ENCODE measurements at places on chromosomes 11 and 22. TPM values are rescaled to one million over a fixed set of nuclear protein-coding genes. Genes with fewer than 3 reads are reported as not detected.

- DNase-seq = no peak
- no peak overlapping the region for H3K4me3 ChIP-seq
Observed at GRCh38 chr22:41366323-41367029, 15.3 kb upstream of the TEF start.

DNA sequence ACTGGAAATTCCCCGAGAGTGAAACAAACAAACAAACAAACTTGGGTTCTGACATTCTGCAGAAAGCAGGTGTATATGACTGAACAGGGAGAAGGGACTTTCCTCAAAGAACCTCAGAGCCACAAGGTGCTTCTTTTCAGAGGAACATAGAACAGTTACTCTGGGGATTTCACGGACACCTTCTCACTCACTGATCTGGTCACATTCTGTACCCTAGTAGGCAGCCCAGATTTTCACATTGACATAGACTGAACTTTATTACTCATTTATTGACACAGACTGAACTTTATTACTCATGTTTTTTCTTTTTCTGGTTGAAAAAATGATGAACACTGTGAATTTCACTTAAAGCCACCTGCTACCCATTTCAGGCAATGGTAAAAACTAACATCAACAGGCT, 263.0 kb downstream of the OPCML start:
- no peaks in the 10 kb centered on the region for H3K4me1 ChIP-seq
- H3K27me3 ChIP-seq = peaks cover 9% of the 10 kb centered on the region
- no peaks in the 10 kb centered on the region for H3K36me3 ChIP-seq
- H3K4me3 ChIP-seq = no peak overlapping the region
- DNase-seq = no peak

- no peaks in the 10 kb centered on the region for H3K4me1 ChIP-seq
- no peak for DNase-seq
- no peak overlapping the region for H3K4me3 ChIP-seq
- no peaks in the 10 kb centered on the region for H3K36me3 ChIP-seq
- no peak overlapping the region for H3K27ac ChIP-seq
Observed at GRCh38 chr11:11521306-11522002, 100.4 kb downstream of the GALNT18 start.

Gene SERPING1
- total RNA-seq = 3.1 TPM

GRCh38 chr11:130391711-130392110, 36.7 kb downstream of the ADAMTS8 start:
- no peak overlapping the region for H3K4me3 ChIP-seq
- H3K27ac ChIP-seq = no peak overlapping the region
- H3K4me1 ChIP-seq = no peaks in the 10 kb centered on the region
- H3K27me3 ChIP-seq = peaks cover 40% of the 10 kb centered on the region

GRCh38 chr11:65016705-65017104, 2.7 kb downstream of the ARL2 start:
- H3K4me1 ChIP-seq = peaks cover 14% of the 10 kb centered on the region
- H3K27me3 ChIP-seq = no peaks in the 10 kb centered on the region
- H3K27ac ChIP-seq = no peak overlapping the region
- DNase-seq = no peak

Gene GSTT2B
- 0.50 TPM for total RNA-seq

DNA sequence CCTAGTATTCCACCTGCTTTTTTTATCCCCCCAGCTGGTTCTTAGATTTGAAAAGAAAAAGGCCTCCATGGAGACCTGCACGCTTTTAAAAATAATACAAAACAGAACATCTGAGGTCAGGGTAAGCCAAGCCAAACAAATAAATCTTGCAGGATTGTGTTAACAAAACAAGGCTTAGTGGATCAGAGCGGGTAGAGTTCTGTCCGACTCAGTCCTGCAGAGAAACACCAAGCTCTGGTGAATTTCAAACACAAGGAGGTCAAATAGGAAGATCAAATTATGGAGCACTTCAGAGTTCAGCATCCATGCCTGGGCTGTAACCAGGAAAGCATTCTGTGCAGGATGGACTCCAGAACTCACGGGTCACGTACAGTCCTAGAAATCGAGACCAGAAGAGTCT, 86.9 kb downstream of the SYN3 start:
- no peak overlapping the region for H3K4me3 ChIP-seq
- no peaks in the 10 kb centered on the region for H3K36me3 ChIP-seq
- H3K27me3 ChIP-seq = 0 out of 2 replicates have a peak, but pooled peaks cover 3% of the 10 kb centered on the region
- H3K4me1 ChIP-seq = no peaks in the 10 kb centered on the region
- no peak for DNase-seq
- no peak overlapping the region for H3K27ac ChIP-seq

Gene NPAS4
- total RNA-seq = not detected

DNA sequence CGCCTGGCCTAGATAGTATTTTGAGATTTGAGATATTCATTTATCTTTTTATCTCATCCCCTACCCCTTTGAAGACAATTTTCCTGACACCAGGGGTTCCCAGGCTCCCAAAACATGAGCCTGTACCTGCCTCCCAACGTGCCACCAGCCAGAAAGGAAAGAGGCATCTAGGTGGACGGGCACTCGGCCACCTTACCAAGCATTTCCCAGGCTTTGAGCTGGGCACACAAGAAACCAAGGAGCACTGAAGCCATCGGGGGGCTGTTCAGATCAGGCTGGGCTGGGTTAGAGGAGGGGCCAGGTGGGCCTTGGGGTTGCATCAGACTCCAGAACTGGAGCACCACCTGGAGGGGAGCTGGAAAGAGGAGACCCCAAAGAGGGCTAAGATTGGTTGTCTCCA, 28.5 kb upstream of the BAIAP2L2 start:
- no peaks in the 10 kb centered on the region for H3K36me3 ChIP-seq
- no peaks in the 10 kb centered on the region for H3K27me3 ChIP-seq
- H3K4me1 ChIP-seq = peaks cover 39% of the 10 kb centered on the region
- no peak for DNase-seq
- no peak overlapping the region for H3K27ac ChIP-seq

Gene TTC28
- total RNA-seq = 6.7 TPM

GRCh38 chr11:64384981-64385944, 26.3 kb downstream of the RPS6KA4 start:
- no peak overlapping the region for H3K27ac ChIP-seq
- H3K4me3 ChIP-seq = no peak overlapping the region
- no peaks in the 10 kb centered on the region for H3K36me3 ChIP-seq
- DNase-seq = no peak
- no peaks in the 10 kb centered on the region for H3K27me3 ChIP-seq

DNA sequence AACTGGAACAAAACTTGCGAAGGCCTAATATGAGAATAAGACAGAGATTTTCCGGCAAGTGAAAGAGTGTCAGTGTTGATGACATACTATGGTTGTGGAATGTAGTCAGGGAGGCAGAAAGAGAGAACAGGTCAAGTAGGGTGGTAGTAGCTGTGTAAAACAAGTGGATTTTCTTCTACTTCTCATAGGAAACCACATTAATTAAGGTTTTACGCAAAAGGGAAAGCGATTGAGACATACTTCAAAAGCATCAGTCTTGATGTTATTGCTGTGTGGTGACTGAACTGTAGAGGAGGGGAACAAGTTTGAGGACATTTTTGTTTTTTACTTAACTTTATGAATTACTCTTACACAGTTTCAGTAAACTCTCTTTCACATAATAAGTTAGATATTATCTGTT, 186.0 kb upstream of the CNTN5 start:
- H3K4me3 ChIP-seq = no peak overlapping the region
- H3K27ac ChIP-seq = no peak overlapping the region
- no peaks in the 10 kb centered on the region for H3K36me3 ChIP-seq
- no peaks in the 10 kb centered on the region for H3K27me3 ChIP-seq

GRCh38 chr11:104968355-104968855, at the start of gene CASP4:
Gene CASP4, minus strand, starts transcription at chr11:104968574. Its CDS starts 49 bp downstream, at chr11:104968525.
- H3K4me3 ChIP-seq = peak within 1 kb of the TSS; percentile 65
- H3K27me3 ChIP-seq = no peaks in the 10 kb centered on the region
- peak; percentile 20 for DNase-seq

Gene ASPHD2
- total RNA-seq = 0.44 TPM

DNA sequence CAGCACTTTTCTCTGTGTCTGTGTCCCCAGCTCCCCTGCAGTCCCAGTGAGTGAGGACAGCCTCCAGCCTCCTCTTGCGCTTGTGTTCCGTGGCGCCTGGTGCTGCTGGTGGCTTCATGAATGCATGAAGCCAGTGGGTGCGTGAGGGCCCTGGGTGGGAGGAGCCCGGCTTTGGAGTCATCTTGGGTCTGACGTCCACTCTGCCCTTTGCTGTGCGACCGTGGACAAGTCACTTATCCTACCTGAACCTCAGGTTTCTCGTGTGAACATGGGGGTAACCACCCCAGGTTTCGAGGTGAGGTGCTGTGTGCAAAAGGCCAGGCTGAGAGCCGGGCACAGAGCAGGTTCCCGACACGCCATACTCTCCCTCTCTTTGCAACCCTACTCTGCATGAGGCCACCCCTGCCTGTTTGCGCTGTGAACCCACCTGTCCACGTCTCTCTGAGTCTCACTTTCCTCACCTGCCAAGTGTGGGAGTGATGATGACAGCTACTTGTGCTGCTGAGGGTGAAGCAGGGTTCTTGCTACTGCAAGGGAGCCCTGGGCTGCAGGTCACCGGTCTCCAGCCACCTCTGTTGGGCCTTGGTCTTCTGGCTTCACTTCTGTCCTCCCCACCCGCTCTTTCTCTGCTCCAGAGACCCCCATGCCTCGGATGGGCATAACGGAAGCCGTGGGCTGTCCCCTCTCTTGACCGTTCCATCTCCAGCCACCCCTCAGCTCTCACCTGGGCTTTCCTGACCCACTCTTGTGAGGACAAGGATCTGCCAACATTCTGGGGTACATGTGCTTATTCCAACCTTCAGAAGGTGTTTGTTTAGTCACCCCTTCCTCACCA, 537.6 kb downstream of the TBC1D22A start:
- no peak for DNase-seq
- no peak overlapping the region for H3K4me3 ChIP-seq
- no peak overlapping the region for H3K27ac ChIP-seq
- H3K4me1 ChIP-seq = no peaks in the 10 kb centered on the region
- peaks cover 66% of the 10 kb centered on the region for H3K27me3 ChIP-seq
- H3K36me3 ChIP-seq = no peaks in the 10 kb centered on the region

Gene TMPRSS5
- 0.83 TPM for total RNA-seq

DNA sequence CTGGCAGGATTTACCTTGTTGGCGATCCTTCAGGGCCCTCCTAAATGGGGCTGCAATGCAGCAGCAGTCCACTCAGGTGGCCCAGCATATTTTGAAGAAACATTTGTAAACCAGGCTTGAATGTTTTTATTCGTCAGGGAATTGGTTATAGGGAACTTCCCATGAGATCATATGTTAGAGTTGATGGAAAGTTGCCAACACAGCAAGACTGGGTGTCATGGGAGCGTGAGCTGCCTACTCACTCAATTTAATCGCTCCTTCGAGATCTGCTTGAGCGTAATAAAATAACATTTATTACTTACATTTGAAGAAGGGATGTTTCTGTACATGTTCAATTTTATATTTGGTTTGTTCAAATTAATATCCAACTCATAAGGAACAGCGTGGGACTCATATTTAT, 19.4 kb downstream of the OR2AT4 start:
- no peak overlapping the region for H3K27ac ChIP-seq
- no peaks in the 10 kb centered on the region for H3K36me3 ChIP-seq
- H3K4me3 ChIP-seq = no peak overlapping the region
- H3K4me1 ChIP-seq = no peaks in the 10 kb centered on the region
- no peak for DNase-seq

Gene ASRGL1
- 6.2 TPM for total RNA-seq

- no peaks in the 10 kb centered on the region for H3K4me1 ChIP-seq
- no peaks in the 10 kb centered on the region for H3K36me3 ChIP-seq
- no peak overlapping the region for H3K27ac ChIP-seq
- no peak for DNase-seq
- no peaks in the 10 kb centered on the region for H3K27me3 ChIP-seq
Observed at GRCh38 chr11:93494357-93494756, 48.8 kb downstream of the SMCO4 start.

- peak within 1 kb of the TSS; percentile 85 for H3K4me3 ChIP-seq
- H3K36me3 ChIP-seq = no peaks in the 10 kb centered on the region
- DNase-seq = peak; percentile 76
- peaks cover 39% of the 10 kb centered on the region for H3K4me1 ChIP-seq
Observed at GRCh38 chr11:72814286-72815109, at the start of gene ATG16L2. Gene ATG16L2, plus strand, starts transcription at chr11:72814411. Its CDS starts 35 bp downstream, at chr11:72814446.

GRCh38 chr22:44103735-44104480, 76.8 kb upstream of the PARVG start:
- no peak overlapping the region for H3K4me3 ChIP-seq
- no peak for DNase-seq
- H3K27ac ChIP-seq = no peak overlapping the region
- no peaks in the 10 kb centered on the region for H3K4me1 ChIP-seq
- H3K27me3 ChIP-seq = no peaks in the 10 kb centered on the region

Gene SYT7
- 8.9 TPM for total RNA-seq

- H3K27me3 ChIP-seq = peaks cover 98% of the 10 kb centered on the region
- H3K27ac ChIP-seq = no peak overlapping the region
- DNase-seq = no peak
- no peak overlapping the region for H3K4me3 ChIP-seq
- H3K4me1 ChIP-seq = no peaks in the 10 kb centered on the region
Observed at GRCh38 chr11:45379162-45379863, 93.2 kb upstream of the SYT13 start.

Gene PHF5A
- 62.9 TPM for total RNA-seq

Gene CASP5
- not detected for total RNA-seq

Gene TESMIN
- total RNA-seq = 23.9 TPM

- H3K27me3 ChIP-seq = peaks cover 42% of the 10 kb centered on the region
- H3K36me3 ChIP-seq = no peaks in the 10 kb centered on the region
- peak; percentile 66 for DNase-seq
- H3K4me3 ChIP-seq = no peak overlapping the region
- no peaks in the 10 kb centered on the region for H3K4me1 ChIP-seq
Observed at GRCh38 chr22:43883012-43883661, 8.7 kb downstream of the PNPLA5 start.

DNA sequence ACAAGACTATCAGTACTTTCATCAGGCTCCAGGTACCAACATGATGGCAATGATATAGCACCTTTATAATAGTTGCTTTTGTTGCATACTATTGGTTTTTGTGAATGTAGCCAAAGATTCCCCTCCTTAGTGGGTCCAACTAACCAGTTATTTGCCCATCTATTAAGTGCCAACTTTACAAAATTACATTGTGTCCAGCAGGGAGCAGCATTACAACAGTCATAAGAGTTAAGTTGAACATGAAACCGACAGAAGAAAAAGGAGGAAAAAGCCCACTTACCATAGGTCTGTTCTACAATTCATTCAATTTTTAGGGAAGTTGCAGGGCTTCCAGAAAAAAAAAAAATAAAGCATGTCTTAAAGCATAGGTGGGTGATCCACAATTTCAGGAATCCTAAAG, 21.6 kb downstream of the IMMP1L start:
- no peaks in the 10 kb centered on the region for H3K27me3 ChIP-seq
- no peak overlapping the region for H3K4me3 ChIP-seq
- no peaks in the 10 kb centered on the region for H3K4me1 ChIP-seq
- H3K36me3 ChIP-seq = no peaks in the 10 kb centered on the region
- no peak overlapping the region for H3K27ac ChIP-seq
- DNase-seq = peak; percentile 49

GRCh38 chr11:19715373-19715772, 2.7 kb downstream of the NAV2 start:
- peak; percentile 42 for DNase-seq
- H3K27me3 ChIP-seq = no peaks in the 10 kb centered on the region
- H3K4me3 ChIP-seq = peak overlapping the region; percentile 56
- peak overlapping the region; percentile 83 for H3K27ac ChIP-seq
- H3K4me1 ChIP-seq = peaks cover 51% of the 10 kb centered on the region

GRCh38 chr22:21003782-21004181, 1.9 kb upstream of the THAP7 start:
- H3K27ac ChIP-seq = no peak overlapping the region
- H3K4me1 ChIP-seq = peaks cover 8% of the 10 kb centered on the region
- no peaks in the 10 kb centered on the region for H3K27me3 ChIP-seq

- 0 out of 2 replicates have a peak, but pooled peaks cover 10% of the 10 kb centered on the region for H3K27me3 ChIP-seq
- no peaks in the 10 kb centered on the region for H3K36me3 ChIP-seq
- H3K4me3 ChIP-seq = no peak overlapping the region
- no peak for DNase-seq
- H3K4me1 ChIP-seq = no peaks in the 10 kb centered on the region
Observed at GRCh38 chr11:60420015-60420414, 9.4 kb upstream of the MS4A5 start.

Gene C11orf16
- not detected for total RNA-seq

Gene DCHS1
- total RNA-seq = 0.20 TPM
